Left ventricle myocardium inferior (tissue), 1 donor: ENCODE measurements at places on chromosomes 2 and 18. TPM values are rescaled to one million over a fixed set of nuclear protein-coding genes. Genes with fewer than 3 reads are reported as not detected.

DCDC2C gene
- not detected for total RNA-seq

POTEC gene
- total RNA-seq = not detected

CCDC85A gene
- total RNA-seq = 4.4 TPM

KLHL41 gene
- total RNA-seq = 163 TPM

GRCh38 chr2:182914852-182915251 is 48.4 kb upstream of the FRZB start:
- H3K27ac ChIP-seq = peak overlapping the region; percentile 30
- DNase-seq = no peak
- no peaks in the 10 kb centered on the region for H3K27me3 ChIP-seq

DNA sequence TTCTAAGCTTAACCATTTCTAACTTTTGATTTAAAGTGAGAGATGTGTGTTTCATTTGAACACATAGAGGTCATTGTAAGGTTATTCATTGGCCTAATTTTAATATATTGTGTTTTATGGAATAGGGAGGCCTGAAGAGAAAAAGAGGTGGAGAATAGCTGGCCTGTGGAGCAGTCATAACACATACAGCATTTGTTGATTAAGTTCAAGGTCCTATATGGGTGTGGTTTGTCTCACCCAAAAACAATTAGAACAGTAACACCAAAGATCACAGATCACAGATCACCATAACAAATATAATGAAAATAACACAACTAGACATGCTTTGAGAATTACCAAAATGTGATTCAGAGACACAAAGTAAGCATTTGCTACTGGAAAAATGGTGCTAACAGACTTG is 252.4 kb upstream of the SPOPL start:
- no peaks in the 10 kb centered on the region for H3K36me3 ChIP-seq
- H3K27me3 ChIP-seq = no peaks in the 10 kb centered on the region
- H3K4me1 ChIP-seq = peaks cover 7% of the 10 kb centered on the region
- no peak overlapping the region for H3K27ac ChIP-seq
- no peak overlapping the region for H3K4me3 ChIP-seq

DNA sequence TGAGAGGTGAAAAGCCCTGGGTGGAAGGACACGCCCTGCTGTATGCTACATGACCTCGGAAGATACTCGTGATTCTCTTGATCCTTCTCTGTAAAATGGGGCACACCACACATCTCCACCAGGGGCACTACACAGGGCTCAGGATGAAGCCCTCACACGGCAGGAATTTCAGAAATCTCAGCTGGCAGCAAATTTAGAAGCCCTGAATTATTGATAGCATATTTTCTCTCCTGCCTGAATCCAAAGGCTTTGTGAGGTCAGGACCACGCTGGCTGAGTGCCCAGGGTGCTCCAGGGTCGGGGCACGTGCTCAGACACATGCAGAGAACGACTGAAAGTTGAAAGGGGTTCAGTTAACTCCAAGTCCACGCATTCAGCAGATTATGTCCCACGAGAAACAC is 42.1 kb upstream of the GALR1 start:
- H3K4me1 ChIP-seq = peaks cover 25% of the 10 kb centered on the region
- peak; percentile 51 for DNase-seq
- H3K4me3 ChIP-seq = no peak overlapping the region
- no peaks in the 10 kb centered on the region for H3K36me3 ChIP-seq

DNA sequence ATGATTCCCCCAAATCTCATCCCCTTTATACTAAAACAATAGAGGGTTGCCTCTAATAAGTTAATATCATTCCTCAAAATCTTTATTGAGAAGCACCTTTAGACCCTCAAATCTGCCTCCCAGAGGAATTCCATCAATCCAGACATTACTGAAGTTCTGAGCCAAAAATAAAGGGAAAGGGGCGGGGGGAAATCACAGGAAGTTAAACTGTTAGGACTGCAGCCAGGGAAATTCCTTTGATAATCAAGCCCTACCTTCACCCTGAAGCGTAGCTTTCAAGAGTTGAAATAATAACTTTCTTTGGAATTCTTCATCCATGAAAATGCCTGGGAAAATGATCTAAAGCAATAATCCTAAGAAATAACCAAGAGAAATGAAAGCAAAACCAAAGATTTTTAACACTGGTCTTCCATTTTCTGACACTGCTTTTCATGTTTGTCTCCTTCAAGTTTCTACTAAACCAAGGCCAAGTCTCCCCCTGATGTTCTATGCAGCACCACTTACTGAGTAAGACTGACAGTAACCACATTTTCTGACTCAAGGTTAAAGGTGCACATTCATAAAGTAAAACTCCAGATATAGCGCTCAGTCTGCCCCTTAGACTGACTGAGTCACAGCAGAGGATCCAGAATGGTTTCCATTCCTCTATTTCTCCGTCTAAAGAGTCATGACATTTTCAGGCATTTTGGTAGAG is 78.2 kb downstream of the TCF4 start:
- H3K4me3 ChIP-seq = peak overlapping the region; percentile 48
- no peaks in the 10 kb centered on the region for H3K36me3 ChIP-seq
- H3K27me3 ChIP-seq = no peaks in the 10 kb centered on the region
- peak overlapping the region; percentile 89 for H3K27ac ChIP-seq
- no peak for DNase-seq

GRCh38 chr2:55175254-55176093 is 56.6 kb downstream of the CLHC1 start:
- H3K27ac ChIP-seq = no peak overlapping the region
- no peak for DNase-seq
- no peaks in the 10 kb centered on the region for H3K36me3 ChIP-seq
- no peaks in the 10 kb centered on the region for H3K4me1 ChIP-seq

- no peaks in the 10 kb centered on the region for H3K27me3 ChIP-seq
- H3K4me1 ChIP-seq = no peaks in the 10 kb centered on the region
- DNase-seq = no peak
- H3K4me3 ChIP-seq = no peak overlapping the region
- no peaks in the 10 kb centered on the region for H3K36me3 ChIP-seq
These were observed 555.2 kb downstream of the STK39 start for GRCh38 chr2:167692191-167692590.

DNA sequence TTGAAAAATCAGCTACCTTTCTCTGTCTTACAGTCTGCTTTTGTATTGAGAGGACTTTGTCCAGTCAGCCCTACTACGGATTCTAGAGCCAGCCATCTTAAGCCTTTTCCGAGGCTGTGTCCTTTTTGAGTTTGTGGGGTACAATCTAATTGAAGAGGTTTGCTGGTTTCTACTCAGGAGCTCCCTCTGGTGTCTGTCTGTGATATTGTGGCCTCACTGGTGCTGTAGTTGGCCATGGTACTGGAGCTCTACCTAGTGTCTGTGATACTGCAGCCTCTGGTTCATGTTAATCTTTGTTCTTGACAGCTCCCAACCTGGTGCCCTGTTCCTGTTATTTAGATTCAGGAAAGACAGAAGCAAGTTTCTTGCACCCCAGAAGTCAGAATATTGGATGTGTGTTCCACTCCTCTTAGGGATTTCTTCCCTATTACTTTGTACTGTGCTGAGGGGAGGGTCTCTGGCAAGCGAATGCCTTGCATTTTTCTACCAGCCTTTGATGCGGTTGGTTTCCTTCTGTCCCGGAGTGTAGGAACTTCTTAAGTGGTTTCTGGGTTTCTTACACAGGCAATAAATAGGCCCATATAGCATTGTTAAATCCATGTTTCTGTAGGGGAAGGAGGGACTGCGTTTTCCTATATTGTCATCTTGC is 78.5 kb downstream of the ACSL3 start:
- no peak overlapping the region for H3K4me3 ChIP-seq
- H3K27me3 ChIP-seq = no peaks in the 10 kb centered on the region
- H3K36me3 ChIP-seq = peaks cover 79% of the 10 kb centered on the region

GRCh38 chr2:179524809-179525339 is 260.2 kb upstream of the SESTD1 start:
- no peak overlapping the region for H3K4me3 ChIP-seq
- DNase-seq = no peak
- no peaks in the 10 kb centered on the region for H3K27me3 ChIP-seq
- no peaks in the 10 kb centered on the region for H3K4me1 ChIP-seq
- H3K27ac ChIP-seq = no peak overlapping the region
- no peaks in the 10 kb centered on the region for H3K36me3 ChIP-seq

DNA sequence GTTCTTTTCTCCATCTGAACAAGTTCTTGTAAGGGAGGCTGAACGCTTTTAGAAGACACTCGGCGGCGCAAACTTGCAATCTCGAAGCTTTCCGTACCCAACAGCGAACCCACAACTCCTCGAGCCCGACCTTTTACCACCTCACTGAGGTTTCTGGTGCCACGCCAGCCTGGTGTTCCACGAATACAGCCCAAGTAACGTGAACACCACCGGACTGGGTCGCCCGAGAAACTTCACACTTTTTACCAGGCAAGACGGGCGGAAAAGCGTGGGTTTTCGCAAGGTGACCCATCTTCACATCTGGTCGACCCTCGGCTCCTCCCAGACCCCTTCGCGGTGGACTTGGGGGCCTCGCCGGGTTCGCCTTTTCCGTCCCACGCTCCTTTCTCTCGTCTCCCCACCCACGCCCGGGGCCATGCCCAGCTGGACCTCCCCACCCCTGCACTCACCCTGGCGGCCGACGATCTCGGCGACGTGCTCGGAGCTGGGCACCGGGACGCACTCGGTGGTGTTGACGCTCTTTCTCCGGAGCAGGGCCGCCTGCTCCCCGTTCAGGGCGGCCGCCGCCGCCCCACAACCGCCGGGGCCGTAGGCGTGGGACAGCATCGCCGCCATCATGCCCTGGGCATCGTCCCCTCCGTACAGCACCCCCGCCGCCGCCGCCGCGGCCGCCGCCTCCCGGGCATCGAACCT is 1.2 kb downstream of the MEX3C start:
- no peaks in the 10 kb centered on the region for H3K27me3 ChIP-seq
- H3K4me1 ChIP-seq = peaks cover 55% of the 10 kb centered on the region
- DNase-seq = peak; percentile 47
- no peaks in the 10 kb centered on the region for H3K36me3 ChIP-seq

DNA sequence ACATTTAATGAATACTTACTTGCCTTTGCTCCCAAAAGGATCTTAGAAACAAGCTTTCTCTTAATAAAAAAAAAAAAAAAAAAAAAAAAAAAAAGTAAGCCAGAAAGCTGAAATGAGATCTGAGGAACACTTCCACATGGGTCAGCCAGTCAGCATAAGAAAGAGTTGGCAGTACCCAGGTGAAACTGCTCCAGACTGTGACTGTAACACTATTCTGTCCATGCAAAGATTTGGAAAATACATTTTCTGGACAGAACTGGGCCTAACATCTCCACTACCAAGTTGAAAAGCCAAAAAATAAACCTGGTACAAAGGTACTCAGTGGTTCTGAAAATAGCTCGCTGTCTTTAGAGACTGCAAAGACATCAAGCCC is 135.7 kb downstream of the THADA start:
- no peaks in the 10 kb centered on the region for H3K27me3 ChIP-seq
- no peaks in the 10 kb centered on the region for H3K36me3 ChIP-seq
- H3K4me1 ChIP-seq = peaks cover 73% of the 10 kb centered on the region
- H3K27ac ChIP-seq = peak overlapping the region; percentile 64

DNA sequence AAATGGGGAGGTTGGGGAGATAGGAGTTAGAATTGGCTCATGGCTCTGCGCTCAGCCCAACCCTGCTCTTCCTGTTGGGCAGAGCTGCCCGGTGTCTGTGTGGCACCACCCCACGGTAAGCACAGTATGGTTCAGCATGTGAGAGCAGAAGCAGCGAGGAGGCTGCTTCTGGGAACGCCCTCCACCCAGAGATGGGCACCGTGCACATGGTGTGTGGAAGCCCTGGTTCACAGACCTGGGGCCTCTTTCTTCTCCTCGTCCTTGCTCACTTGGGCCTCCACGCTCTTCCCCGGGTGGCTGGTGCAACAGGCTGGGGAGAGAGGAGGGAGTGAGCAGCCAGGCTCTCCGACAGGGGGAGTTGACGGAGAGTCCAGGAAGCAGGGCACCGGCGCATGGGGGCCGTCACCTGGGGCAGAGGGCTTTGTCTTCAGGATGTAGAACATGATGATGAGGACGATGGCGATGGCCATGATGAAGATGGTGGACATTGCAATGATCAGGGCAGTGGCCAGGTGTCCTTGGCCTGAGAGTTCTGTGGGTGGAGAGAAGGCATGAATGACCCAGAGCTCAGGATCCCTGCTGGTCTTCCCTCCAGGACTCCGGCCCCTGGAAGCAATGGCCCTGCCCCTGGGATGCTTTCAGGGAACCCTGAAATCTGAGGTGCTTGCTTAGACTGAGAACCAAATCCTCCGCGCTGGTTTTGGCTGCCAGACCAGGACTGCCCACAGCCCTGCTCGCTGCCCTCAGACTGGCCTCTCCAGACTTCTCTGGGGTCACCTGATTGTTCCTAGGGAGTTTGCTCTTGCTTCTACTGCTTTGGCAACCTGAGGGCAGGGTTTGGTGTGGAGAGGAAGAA is 78.3 kb downstream of the EDAR start:
- no peaks in the 10 kb centered on the region for H3K36me3 ChIP-seq
- no peak overlapping the region for H3K27ac ChIP-seq
- DNase-seq = no peak
- no peak overlapping the region for H3K4me3 ChIP-seq
- H3K27me3 ChIP-seq = peaks cover 9% of the 10 kb centered on the region
- H3K4me1 ChIP-seq = peaks cover 10% of the 10 kb centered on the region

GRCh38 chr18:35019933-35020332 is 21.3 kb upstream of the MAPRE2 start:
- peaks cover 13% of the 10 kb centered on the region for H3K4me1 ChIP-seq
- H3K27me3 ChIP-seq = no peaks in the 10 kb centered on the region
- H3K27ac ChIP-seq = no peak overlapping the region
- no peaks in the 10 kb centered on the region for H3K36me3 ChIP-seq
- no peak overlapping the region for H3K4me3 ChIP-seq

DNA sequence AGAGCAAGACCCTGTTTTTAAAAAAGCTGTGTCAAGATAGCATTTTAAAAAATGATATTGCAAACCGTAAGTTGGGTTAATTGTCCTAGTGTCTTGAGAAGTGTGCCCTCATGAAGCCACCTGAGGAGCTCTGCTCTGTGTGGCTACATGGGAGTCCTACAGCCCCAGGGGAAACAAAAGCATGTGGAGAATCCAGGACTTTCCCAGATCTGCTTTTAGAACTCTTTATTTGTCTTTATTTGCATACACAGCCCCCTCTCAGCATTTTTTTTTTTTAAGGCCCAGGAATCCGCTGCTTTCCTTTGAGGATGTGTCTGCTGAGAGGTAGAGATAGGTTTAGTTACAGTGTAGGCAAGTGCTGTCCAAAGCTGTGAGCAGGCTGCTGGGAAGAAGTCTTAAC is 219.2 kb downstream of the FHOD3 start:
- no peak overlapping the region for H3K4me3 ChIP-seq
- H3K36me3 ChIP-seq = no peaks in the 10 kb centered on the region
- H3K4me1 ChIP-seq = peaks cover 86% of the 10 kb centered on the region
- no peaks in the 10 kb centered on the region for H3K27me3 ChIP-seq

GRCh38 chr2:39697454-39697853 is 31.7 kb downstream of the TMEM178A start:
- H3K4me1 ChIP-seq = peaks cover 31% of the 10 kb centered on the region
- peak; percentile 26 for DNase-seq
- peak overlapping the region; percentile 5 for H3K4me3 ChIP-seq
- no peaks in the 10 kb centered on the region for H3K27me3 ChIP-seq
- no peaks in the 10 kb centered on the region for H3K36me3 ChIP-seq
- peak overlapping the region; percentile 76 for H3K27ac ChIP-seq
